ENCODE measurements at places on chromosomes 11 and 22.

GRCh38 chr11:109729761-109730160 lies 307.8 kb downstream of the C11orf87 start:
- no peak for DNase-seq

DNA sequence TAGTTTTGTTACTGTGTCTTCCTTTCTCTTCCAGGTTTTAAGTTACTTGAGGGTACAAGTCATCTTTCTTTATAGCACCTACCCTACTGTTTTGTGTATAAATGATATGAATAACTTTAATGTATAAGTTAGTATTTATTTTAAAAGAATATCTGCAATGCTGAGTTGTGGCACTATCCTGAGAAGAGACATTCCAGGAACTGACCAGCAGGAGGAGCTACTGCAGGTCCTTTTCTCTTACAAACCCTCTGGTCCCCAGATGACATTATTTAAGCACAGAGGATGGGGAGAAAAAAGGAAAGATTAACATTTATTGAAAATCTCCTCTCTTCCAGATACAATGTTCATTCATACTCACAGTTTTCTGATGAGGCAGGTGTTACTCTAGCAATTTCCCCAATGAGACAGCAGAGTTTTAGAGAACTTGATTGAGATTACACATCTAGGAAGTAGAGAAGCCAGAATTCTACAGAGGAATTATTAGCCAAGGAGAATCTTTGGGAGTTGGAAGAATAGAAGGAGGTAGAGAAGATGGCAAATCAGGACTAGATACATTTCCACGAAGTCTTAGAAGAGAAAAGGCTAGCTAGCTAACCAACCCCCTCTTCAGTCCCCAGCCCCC lies 541.2 kb upstream of the API5 start:
- DNase-seq = no peak

DNA sequence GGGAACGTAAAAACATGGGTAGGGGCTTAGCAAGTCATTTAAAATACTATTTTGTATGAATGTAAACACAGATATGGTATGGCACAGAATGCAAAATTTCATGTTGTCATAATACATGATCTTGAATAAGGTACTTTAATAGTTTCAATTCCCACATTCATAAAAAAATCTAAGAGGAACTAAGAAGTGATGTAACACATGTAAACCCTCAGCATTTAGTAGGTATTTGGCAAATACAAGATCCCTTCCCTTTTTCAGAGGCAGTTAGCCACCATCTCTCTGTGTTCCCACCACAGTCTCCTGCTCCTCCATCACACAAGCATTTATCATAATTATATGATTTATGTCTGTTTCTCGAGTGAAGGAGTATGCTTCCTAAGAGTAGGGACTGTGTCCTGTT lies 251.8 kb downstream of the TENM4 start:
- no peak for DNase-seq

GRCh38 chr11:102237096-102237735 lies 80.1 kb upstream of the BIRC3 start:
- no peak for DNase-seq

DNA sequence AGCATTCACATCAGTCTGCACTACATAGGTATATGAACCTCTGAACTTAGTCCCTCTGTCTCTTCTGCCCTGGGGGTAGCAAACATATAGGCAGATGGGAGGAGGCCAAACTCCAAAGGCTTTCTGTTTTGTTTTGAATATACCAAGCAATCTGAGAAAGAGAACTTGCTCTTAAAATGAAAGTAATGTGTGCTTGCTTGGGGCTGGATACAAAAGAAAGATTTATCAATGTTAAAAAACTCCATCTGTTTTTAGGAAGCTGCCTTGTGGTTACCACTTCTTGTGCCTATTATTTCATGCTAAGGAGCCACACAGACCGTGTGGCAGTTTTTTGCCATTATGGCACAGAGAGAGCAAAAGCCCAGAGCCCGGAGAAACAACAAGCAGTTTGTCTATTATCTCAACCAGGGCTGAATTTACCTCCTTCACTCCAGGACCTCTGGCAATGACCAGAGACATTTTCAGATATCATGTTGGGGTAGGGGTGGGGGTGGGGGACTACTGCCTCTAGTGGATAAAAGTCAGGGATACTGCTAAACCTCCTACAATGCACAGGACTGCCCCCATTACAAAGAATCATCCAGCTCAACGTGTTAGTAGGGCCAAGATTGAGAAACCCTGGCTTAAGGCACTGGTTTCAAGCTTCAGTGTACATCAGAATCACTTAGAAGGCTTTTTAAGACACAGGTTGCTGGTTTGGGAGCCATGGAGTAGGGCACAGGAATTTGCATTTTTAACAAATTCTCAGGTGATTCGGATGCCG lies 124.2 kb downstream of the APIP start:
- DNase-seq = no peak

- no peak for DNase-seq
Observed at GRCh38 chr22:19864538-19865106, 9.9 kb upstream of the GNB1L start.

GRCh38 chr11:31968461-31969358 lies 122.2 kb upstream of the RCN1 start:
- DNase-seq = peak; percentile 60

Measured in NCI-H226 (cell line).